ENCODE measurements at places on chromosomes 13 and 19. TPM values are rescaled to one million over a fixed set of nuclear protein-coding genes. Genes with fewer than 3 reads are reported as not detected.

The DYRK1B gene
- total RNA-seq, result 11.5 TPM

The HOMER3 gene
- not detected for total RNA-seq

GRCh38 chr13:66965181-66965580 is 265.0 kb downstream of the PCDH9 start:
- no peak for DNase-seq

- no peak for DNase-seq
These were observed 1286.4 kb downstream of the PCDH9 start for GRCh38 chr13:65943708-65944107.

The FAM174C gene
- total RNA-seq, result 51.5 TPM

GRCh38 chr13:110366733-110367132 is 59.6 kb downstream of the COL4A2 start:
- no peak for DNase-seq

- no peak for DNase-seq
These were observed 165.5 kb upstream of the KLF12 start for GRCh38 chr13:74299721-74300120.

GRCh38 chr13:44298314-44298713 is 75.3 kb upstream of the SERP2 start:
- no peak for DNase-seq

Measured in activated CD4-positive, alpha-beta T cell treated with anti-CD3 and anti-CD28 coated beads, Interleukin-2, amount 10 ng/mL, durations not matched to agents 7 days and 5 days (primary cell).